ENCODE measurements at places on chromosomes 6 and 20.

DNA sequence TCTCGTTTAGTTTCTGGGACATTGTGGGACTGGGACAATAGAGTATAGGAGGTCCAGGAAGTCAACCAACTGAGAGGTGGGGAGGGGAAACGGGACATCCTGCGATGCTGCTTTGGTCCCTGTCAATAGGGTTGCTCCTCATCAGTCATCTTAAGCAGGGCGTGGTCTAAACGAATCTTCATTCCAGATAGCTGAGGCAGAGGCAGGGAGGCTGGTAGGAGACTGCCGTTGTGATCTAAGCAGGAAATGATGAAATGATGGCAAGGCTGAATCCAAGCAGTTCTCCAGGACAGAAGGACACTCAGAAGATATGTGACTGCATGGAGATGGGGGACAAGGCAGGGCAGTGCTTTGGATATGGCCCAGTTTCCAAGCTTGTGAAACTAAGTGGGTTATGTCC, 953.4 kb downstream of the KIF16B start:
- DNase-seq, result peak; percentile 5

- no peak for DNase-seq
Observed at GRCh38 chr6:6801005-6801335, 212.4 kb downstream of the LY86 start.

DNA sequence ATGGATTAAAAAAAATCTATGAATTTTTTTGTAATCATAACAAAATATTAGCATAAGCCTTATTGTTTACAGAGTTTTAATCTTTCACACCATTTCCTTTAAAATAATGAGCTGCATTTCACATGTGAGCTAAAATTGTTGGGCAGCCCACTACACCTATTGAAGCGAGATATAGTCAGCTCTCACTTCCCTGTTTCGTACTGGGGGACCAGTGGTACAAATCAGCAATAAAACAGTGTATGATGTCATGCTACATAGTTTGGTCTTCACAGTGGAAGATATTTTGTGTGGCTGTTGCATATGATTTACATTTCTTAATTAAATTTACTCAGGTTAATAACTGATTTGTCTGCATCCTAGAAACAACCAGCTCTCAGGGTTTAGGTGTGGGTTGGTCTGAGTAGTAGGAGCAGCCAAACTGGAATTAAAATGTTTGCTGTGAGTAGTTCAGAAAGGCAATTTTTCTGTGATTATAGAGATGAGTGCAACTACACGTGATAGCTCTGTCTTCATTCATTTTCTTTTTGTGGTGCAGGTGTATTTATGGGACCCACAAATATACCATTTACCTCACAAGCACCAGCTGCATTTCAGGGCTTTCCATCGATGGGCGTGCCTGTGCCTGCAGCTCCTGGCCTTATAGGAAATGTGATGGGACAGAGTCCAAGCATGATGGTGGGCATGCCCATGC, 99.3 kb downstream of the B3GAT2 start:
- DNase-seq, result no peak

DNA sequence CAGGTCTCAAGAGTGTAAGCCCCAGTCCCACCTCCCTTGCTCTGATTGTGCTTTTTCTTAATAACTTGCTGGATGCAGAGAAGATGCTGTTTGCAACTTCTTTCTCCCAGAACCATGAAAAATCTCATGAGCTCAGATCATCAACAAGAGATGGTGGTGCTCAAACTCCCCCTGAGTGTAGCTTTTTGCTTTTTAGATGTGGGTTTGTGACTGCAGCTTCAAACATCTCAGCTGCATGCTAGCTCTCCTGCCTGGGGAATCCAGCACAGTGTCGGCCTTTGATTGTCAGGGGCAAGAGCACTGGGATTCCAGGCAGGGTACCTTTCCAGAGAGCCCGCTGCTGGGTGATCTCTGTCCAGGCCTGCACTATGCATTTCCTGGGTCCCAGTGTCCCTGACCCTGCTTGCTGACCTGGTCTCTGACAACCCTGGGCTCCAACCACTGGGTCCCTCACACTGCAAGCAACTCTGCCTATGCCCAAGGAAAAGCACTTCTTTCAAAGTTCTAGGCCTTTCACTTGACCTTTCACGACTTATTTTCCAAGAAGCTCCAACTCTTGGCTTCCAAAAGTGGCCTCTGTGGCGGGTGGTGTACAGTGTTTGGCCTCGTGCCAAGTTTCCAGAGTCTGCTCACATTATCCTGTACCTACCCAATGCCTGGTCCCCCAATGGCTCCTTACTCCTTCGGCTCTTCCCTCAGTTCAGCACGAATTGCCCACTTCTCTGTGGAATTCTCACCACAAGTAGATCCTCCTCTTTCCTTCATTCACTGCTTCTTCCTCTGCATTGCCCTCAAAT, 69.7 kb upstream of the LY86 start:
- DNase-seq, result no peak

GRCh38 chr6:52536424-52536916, 40.4 kb downstream of the TRAM2 start:
- no peak for DNase-seq

DNA sequence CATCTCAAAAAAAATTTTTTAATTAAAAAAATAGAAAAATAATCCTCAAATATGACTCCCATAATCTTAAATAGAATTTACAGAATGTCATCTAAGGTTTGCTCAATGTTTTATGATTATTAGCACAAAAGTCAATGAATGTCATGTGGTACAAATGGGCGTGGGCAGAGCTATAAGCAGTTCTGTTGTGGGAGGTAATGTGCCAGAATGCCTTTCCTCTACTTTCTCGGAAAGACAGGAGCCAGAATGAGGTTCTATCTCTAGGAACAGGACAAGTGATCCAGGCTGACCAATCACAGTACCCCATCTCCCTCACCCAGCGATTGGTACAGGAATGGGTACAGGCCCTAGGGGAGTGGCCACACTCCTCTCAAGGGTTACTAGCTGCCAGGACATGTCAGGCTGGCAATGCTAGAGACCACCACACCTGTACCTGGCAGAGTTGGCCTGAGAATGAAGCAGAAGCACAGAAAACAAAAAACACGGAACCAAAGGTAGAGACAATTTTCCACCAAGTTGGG, 15.1 kb downstream of the RALGAPA2 start:
- no peak for DNase-seq

DNA sequence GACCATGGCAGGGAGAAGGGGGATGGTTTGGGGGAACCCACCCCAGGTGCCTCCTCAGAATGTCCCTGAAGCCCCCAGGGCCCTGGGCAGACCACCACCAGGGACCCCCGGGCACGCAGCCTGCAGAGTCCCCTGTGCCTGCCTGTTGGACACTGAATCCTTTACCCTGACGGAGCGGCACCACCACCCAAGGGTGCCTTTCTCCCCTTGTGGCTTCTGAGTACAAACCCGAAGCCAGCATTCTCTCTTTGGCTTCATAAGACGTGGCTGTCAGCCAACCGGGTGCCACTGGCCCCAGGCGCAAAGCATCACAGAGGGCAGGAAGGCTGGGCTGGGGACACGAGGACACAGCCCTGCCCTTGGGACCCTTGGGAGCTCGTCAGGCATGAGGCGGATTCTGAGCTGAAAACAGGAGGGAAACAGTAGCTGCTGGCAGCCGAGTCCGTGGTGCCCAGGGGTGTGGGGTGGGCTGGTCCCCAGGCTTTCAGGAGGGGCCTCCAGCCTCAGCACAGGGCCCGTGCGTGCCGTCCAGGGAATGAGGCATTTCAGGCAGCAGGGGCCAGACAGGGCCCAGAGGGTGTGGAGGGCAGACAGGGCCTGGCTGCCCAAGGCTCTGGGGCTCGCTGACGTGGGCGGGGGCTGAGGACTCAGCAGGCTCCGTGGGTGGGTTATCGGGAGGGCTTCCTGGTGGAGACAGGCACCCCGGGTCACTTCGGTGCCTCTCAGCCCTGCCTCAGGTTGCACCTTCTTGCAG, 3.5 kb downstream of the COL9A3 start:
- no peak for DNase-seq

DNA sequence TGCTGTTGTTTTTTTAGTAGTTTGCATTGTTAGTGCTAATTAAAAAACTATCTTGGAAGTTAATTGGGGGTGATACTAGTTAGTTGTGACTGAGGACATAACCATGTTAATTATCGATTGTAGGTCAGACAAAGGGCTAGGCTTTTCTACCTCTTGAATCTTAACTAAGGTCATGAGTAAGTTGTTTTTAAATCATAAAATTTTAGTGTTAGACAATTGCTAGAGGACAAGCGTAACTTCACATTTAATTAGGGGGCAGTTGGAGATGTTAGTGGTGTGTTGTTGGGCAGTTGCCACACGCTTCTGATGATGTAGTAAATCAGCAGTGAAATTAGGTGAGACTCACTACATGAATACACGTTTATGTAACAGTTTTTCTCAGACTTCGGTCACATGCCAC, 619.1 kb upstream of the FLRT3 start:
- DNase-seq, result no peak

- no peak for DNase-seq
Observed at GRCh38 chr6:11206576-11206975, 25.9 kb downstream of the NEDD9 start.

DNA sequence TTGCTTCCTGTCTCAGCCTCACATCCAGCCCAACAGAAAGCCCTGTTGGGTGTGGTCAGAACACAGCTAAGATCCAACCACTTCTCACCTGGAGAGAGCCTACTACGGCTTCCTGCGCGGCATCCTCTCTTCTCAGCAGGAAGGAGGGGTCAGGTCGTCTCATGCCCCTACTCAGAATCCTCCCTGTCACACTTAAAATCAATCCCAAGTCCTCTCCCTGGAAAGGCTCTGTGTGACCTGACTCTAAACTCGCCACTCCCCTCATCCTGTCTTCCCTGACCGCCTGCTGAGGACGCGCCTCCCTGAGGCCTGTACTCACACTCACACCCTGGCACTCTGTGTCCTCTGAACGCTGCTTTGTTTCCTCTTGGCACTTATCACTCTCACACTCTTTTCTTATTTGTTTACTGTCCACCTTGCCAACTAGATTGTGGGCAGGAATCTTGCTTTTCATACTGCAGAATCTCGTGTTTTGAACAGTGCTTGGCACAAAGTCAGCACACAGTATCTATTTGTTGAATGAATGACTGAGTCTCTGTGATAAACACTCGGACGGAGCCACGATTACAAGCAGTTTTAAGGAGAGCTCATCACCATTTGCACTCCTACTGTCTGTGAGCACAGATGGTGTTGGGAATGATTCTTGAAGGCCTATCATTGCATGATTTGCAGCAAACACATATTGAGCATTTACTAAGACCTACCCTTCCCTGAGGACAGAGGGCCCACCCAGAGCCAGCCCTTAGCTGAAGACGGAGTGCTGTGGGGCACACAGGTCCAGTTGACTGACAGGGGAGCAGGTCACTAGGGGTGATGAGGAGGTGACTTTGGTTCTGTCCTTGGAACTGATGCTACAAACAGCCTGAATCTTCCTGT, 18.7 kb downstream of the RAB5IF start:
- no peak for DNase-seq
